ENCODE measurements at places on chromosomes 1 and 21.

- DNase-seq = no peak
Measured at GRCh38 chr1:221688488-221688843, 53.4 kb downstream of the DUSP10 start.

DNA sequence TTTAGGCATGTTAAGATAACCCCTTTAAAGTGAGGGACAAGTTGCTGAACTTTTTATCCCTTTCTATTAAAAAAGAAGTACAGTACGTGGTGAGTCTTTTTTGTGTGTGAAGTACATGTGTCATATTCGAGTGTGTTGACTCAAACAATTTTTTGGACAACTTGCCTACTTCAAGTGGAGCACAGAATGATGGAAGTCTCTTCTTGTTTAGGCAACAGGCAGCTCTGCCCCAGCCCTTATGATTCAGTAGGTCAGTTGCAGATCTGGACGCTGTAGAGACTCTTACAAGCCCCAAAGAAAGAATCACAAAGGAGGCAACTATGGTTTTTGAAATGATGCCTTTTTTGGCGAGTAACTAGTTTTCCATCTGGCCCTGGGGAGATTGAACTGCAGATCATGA is 14.4 kb upstream of the ZFP69B start:
- no peak for DNase-seq

DNA sequence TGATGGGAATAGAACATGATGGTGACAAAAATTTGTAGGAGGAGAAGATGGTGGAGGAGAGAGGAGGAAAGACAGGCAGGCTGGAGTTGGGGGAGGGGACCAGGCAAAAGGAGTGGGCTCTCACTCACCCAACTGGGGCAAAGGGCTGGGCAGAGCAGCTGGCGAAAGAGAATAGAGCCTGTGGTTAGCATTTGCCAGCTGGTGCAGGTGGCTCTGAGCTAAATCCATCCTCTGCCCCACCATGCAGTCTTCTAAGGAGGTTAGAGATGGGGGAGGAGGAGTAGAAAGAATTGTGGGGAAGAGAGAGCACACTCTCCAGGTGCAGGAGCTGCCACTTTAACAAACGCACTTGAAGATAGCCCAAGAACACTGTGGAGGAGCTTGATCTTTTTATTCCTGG is 27.6 kb upstream of the SLAMF1 start:
- DNase-seq = no peak

- peak; percentile 68 for DNase-seq
Measured at GRCh38 chr1:40948741-40949443, 30.6 kb upstream of the CTPS1 start.

DNA sequence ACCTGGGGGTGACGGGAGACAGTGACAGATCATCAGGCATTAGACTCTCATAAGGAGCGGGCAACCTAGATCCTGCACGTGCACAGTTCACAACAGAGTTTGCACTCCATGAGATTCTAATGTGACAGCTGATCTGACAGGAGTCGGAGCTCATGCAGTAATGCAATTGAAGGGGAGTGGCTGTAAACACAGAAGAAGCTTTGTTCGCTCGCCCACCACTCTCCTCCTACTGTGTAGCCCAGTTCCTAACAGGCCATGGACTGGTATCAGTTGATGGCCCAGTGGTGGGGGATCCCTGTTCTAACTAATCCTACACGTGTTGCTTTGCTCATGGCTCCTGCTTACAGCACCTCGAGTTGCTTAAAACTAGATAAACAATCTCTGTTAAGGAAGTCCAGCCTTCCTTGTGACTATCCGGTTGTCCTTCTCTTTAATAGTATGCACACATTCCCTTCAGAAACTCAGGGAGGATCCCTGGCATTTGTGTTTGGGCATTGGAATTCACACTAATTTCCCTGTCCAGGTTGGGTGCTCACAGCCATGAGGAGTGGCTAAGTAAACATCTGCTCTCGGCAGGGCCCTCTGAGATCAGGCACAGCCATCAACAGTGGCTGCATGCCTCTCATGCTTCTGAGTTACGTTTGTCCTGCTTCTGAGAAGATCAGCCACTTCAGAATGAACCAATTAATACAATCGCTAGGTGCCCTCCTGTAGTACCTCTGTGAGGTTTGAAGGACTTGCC is 21.1 kb upstream of the F3 start:
- peak; percentile 45 for DNase-seq

- DNase-seq = no peak
Measured at GRCh38 chr21:33244779-33245105, 15.0 kb downstream of the IFNAR2 start.

DNA sequence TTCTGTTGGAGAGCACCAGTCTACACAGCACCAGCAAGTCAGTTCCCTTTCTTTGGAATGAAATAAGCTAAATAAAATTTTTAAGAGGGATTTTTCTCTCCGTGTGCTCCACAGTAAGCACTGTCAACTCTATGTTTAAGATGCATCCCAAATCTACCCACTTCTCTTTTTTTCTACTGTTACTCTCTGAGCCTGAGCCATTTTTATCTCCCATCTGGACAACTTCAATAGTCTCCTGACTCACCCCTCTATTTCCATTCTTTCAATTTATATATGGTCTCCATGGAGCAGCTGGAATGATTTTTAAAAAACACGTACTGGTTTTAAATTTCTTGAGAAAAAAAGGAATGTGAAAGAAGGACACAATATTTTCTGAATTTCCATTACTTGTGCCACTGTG is 24.7 kb upstream of the CCT8 start:
- no peak for DNase-seq

- DNase-seq = no peak
Measured at GRCh38 chr1:11649624-11650330, 4.5 kb downstream of the FBXO2 start.

GRCh38 chr1:84569216-84569615 is 5.0 kb downstream of the CTBS start:
- no peak for DNase-seq

DNA sequence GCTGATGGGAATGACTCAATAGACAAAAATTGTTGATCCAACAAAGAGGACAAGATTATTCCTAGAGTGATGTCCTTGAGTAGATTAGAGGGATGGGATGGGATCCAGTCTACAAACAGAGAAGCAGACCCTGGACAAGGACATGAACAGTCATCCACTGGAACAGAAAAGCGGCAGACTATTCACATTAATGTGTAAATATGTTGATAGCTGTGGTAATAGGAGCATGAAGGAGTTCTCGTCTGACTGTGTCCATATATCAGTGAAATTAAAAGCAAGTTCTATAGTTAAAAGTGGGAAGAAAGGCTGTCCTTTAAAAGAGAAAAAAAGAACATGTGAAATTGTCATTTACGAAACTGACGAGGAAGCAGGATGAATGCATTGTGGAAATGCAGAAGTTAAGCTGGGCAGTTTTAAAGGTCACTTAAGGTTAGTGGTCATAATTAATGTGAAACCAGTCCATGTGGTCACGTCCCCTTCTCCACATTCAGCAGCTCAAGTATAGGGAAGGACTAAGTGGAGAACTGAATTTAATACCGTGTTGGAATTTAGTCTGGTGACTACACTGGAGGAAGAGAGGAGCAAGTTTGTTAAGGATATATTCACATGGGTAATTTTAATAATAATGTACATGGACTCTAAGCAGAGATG is 62.1 kb downstream of the PIK3R3 start:
- no peak for DNase-seq

DNA sequence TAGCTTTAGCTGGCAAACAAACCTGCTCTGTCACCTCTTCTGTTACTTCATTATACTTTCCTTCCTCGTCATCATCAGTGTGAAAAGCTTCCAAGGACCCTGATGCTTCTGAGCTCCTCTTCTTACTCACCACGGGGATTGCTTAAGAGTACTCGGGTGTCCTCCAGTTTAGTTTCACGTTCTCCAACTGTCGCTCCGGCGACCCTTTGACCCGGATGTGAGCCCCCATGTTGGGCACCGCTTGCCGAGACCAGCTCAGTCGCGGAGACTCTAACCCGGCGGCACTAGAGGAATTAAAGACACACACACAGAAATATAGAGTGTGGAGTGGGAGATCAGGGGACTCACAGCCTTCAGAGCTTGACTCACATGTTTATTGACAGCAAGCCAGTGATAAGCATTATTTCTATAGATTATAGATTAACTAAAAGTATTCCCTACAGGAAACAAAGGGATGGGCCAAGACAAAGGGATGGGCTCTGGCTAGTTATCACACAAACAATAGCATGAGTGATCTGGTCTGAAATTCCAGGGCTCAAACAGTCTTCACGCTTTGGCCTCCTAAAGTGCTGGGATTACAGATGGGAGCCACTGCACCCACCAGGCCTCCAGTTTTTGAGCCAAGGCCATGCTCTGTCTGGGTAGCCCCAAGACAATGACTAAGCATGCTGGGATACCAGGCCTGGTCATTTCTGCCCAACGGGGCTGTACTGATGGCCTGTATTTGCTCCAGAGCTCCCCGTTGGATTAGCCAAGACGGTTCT is 30.1 kb upstream of the ENO1 start:
- DNase-seq = no peak

DNA sequence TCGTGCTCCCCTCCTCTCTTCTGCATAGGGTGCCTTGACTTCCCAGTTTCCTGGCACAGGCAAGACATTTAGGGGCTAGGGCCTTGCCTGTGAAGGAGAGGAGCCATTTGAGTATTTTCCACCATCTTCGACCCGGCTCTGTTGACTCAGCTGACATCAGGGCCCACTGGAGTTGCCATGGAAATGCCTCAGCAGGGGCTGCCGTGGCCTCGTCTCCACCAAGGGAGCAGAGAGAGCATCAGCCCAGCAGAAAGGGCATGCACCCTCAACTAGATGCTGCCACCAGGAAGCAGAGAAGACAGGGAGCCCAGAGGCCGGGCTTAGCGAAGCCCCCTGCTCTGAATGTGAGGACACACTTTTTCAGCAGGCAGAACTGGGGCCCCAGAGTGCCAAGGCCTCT is 101.9 kb upstream of the ACTL8 start:
- no peak for DNase-seq

DNA sequence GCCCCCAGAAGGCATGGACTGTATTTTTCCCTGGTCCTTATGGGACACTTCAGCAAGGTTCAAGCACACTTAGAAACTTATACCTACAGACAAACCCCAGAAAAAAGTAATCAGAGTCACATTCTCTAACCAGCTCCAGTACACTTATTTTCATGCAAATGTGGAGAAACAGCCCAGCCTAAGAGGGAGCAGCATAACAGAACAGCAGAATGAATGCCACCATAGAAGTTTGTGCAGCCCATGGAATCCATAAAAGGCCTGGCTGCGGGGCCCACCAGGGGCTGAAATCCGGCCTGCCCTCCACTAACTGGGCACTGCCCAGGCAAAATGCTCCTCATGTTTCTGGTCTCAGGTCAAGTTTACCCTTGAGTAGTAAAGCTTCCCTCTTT is 60.4 kb upstream of the ATP1A1 start:
- no peak for DNase-seq

DNA sequence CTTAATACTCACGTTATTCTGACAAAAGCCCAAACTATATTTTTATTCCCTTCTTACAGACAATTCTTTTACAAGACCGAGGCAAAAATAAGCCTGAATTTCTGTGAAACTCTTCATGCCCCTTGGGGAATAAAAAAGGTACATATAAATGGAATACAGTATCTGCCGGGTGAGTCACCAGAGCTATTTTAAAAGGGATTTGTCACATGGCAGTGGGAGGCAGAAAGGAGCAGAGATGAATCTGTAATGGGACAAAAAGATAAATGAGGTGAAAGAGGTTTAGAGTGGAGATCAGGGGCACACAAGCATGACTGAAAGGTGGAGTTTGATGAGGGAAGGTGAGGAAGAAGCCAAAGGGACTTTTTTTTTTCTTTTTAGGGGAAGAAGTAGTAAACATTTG is 8.8 kb downstream of the XCL1 start:
- DNase-seq = no peak

- no peak for DNase-seq
Measured at GRCh38 chr1:55320891-55321290, 105.7 kb upstream of the USP24 start.

DNA sequence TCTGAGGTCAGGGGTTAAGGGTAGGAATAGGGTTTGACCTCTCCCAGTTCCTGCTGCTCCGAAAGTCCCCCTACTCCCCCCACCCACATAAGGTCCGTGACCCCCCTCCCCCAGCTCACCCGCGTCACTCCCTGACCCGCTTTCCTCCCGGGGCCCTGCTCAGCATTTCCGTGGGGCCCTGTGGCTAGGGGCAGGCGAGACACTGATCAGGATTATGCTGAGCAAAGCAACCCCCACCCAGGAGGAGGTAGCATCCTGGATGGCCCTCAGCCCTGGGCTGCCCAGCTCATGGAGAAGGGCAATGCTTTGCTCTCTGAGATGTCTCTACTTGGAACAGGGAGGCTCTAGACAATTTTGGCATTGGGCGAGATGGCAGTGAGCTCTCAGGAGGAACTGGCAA is 3.7 kb downstream of the RORC start:
- no peak for DNase-seq

DNA sequence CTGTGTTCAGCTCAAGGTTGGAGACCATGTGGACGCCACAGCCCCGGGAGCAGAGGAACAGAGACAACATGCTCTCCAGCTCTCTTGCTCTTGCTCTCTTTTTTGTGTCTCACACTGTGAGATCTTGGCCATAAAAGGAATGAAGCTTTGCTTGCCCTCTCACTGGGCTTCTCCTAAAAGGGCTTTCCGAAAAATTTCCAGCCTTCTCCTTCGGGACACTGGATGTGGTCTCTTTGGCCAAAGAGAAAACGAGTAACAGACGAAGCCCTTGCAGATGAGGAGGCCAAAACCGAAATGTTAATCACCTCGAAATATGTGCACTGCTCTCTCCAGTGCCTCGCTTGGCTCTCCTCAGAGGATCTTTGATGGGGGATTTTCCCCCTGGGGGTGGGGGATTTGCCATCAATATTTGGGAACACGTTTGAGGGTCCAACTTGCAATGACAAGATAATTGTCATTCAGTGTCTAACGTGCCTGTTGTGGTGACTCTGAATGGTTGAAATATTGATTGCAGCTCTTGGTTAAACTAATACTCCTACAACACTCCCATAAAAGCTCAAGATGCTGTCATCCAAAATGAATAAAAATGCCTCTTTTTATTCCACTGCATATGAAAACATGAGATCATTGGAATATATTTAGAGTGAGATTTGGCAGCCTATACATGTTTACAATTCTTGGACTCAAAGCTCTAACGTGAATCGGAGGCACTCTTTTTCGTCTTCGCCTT is 68.6 kb upstream of the ANGPTL1 start:
- no peak for DNase-seq

GRCh38 chr1:243801378-243801777 is 48.7 kb downstream of the AKT3 start:
- DNase-seq = no peak

GRCh38 chr1:86305731-86306130 is 90.4 kb downstream of the ODF2L start:
- DNase-seq = no peak

DNA sequence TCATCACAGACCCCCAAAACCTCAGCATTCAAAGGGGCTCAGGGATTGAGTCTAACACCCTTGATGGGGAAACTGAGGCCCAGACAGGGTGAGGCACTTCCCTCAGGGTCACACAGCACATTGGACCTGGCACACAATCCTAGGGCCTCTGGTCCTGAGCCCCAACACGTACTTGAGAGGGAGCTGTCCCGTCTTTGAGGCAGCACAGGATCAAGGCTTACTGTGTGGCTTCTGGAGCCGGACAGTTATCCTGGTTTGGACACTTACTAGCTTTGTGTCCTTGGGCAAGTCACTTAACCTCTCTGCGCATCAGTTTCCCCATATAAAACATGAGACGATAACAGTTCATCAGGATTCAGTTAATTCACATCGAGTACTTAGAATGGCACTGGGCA is 26.5 kb downstream of the RUNX3 start:
- no peak for DNase-seq

Data from hepatocyte (in vitro differentiated cells).